Activated T-helper 1 cell treated with anti-CD3 and anti-CD28 coated beads, Interleukin-2, amount 50 U/mL, for 16 hours (primary cell): ENCODE measurements at places on chromosomes 5 and 9.

DNA sequence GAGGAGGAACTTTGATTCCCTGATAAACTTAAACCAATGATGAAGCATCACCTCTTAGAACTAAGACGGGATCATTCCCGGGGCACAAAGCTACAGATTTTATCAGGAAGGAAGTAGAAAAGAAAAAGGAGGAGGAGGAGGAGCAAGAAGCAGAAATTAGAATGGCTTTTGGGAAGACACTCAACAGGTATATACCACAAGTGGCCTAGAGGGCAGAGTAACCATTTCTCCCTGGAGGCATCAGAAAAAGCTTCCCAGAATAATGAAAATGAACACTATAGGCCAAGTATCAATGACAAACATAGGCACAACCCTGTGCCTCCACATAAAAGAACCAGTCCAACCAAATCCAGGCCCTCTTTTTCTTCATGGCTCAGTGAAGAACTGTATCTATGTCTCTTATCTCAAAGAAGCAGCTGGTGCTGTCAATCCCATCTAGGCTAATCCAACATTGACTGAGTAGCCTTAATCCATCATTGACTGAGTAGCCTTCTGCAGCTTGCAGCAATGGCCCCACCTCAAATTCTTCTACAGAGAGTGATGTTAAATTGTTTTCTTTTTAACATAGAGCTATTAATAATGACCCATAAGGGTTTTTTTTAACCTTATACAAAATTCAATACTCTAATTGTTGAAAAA lies 178.8 kb upstream of the KIF2A start:
- no peak for DNase-seq

DNA sequence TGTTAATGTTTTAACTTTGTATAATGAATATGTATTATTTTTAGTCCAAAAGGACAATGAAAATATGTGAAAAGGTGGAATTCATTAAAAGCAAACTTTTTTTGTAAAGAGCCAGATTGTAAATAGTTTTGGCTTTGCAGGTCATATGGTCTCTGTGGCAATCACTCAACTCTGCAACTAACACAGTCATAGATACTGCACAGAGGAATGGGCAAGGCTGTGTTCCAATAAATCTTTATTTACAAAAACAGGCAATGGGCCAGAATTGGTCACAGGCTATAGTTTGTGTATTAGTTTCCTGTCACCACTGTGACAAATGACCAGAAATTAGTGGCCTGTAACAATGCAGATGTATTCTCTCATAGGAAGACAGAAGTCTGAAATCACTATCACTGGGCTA lies 125.4 kb upstream of the PTCH1 start:
- no peak for DNase-seq

DNA sequence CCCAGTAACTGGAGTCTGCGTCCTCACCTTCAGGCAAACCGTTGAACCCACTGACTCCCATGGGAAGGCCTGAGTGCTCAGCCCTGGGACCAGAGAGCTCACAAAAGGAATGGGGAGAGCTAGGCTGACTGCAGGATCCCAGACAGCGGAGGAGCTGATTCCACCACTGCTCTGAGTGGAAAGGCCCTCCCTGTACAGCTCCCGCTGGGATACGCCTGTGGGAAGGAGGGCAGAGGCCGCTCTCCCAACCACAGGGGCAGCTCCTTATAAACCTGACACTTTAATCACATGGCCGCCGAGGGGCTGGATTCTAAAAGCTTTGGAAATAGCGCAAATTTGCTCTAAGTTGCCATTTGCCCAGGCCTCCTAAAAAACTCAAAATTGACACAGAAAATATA lies 37.1 kb downstream of the DBH start:
- DNase-seq, result no peak

- no peak for DNase-seq
Measured at GRCh38 chr9:86279839-86280238, 2.5 kb downstream of the ISCA1 start.
